ENCODE measurements at places on chromosomes 16 and 17.

GRCh38 chr16:51648526-51648925, 497.5 kb upstream of the SALL1 start:
- no peak for DNase-seq

- peak; percentile 85 for DNase-seq
Observed at GRCh38 chr17:29091606-29092289, 48.8 kb downstream of the PIPOX start.

DNA sequence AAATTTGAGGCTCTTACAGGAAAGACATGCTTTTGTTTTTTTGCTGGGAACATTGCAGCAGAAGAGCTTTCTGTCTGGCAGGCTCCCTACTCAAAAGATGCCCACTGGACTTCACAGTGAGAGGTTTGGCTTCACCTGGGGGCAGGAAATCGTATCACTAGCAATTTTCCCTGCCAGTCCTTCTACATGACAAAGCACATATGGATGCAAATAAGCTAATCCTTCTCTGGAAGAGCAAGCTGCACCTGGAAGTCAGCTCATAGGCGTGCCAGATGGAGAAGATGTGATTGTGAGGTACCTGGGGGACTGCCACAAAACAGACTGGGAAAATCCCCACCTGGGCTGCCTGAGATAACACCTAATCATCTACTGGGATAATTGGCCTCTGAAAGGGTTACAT, 195.0 kb upstream of the CPHXL start:
- no peak for DNase-seq

DNA sequence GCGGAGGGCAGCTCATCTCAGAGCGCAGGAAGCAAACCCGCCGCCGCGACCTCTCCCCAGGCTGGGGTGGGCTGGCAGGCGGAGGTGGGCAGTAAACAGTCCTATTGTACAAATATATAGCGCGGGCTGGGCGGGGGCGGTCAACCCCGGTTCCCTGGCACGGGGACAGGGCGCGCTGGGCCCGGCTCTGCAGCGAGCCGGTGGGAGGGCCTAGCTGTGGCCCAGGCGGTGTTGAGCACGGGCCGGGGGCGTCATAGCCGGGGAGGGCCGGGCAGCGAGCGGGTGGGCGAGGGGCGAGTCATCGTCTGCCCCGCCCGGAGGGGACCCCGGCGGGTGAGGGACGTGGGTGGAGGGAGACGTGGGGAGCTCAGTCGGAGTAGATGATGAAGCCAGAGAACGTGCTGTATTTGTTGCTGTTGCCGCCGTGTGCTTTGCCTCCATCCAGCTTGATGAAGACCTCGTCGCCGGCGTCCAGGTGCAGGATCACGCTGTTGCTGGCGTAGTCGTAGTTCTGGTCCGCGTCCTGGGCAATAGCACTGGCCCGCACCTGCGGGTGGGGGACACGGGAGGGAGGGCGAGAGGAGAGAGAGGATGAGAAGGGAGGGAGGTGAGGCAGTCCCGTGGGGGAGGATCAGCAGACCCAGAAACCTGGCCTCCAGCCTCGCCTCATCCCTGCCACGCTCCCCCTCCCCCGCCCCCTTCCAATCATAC, 8.1 kb downstream of the C1QL1 start:
- DNase-seq, result no peak
